ENCODE measurements at places on chromosomes 5 and 9.

- DNase-seq: no peak
These were observed 21.7 kb downstream of the TARS1 start for GRCh38 chr5:33462456-33462855.

GRCh38 chr5:32581010-32581785 lies 4.2 kb upstream of the SUB1 start:
- no peak for DNase-seq

- DNase-seq: no peak
These were observed 44.0 kb downstream of the ASS1 start for GRCh38 chr9:130488621-130489330.

GRCh38 chr5:73104326-73104725 lies 16.0 kb upstream of the TMEM171 start:
- DNase-seq: peak; percentile 82

DNA sequence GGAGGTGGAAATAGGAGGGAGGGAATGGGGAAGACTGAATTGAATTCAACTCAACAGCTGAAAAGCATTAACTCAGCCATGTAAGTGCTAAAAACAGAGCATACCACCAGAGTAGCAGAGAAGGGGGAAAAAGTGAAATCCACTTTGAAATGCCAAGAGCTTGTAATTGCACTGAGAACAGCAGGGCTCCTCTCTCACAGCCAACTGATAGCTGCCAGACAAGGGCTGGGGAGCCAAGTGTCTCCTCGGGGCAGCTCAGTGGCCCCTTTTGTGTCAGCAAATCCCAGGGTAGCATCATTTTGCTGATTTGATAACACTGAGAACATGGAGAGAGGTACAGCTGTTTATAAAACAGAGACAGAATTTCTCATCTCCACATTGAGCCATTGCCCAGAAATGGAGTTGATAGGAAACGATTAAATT lies 182.5 kb downstream of the FRMD3 start:
- DNase-seq: no peak

Data from NCI-H2081 (cell line).